ENCODE measurements at places on chromosomes 7 and 10. TPM values are rescaled to one million over a fixed set of nuclear protein-coding genes. Genes with fewer than 3 reads are reported as not detected.

The TFR2 gene
- 2.4 TPM for total RNA-seq

The RADIL gene
- 1.2 TPM for total RNA-seq

The FAM131B gene
- 7.2 TPM for total RNA-seq

The POM121L12 gene
- total RNA-seq = not detected

The IDI2 gene
- total RNA-seq = 1.9 TPM
